ENCODE measurements at places on chromosomes 3 and 15.

DNA sequence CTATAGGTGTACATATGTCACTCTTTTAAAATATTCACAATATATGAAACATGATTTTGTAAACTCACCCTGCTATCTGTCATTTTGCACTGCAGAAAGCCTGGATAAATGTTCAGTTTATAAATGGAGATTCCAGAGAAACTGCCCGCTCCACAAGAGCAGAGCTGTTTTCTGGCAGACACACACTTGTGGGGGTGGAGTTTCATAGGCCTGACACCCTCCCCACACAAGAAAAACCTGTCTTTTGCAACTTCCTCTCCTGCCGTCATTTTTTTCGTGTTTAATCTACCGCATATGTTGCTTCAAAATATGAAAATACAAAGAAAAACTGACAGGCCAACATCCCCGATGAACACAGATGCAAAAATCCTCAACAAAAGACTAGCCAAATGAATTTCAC is 479.0 kb downstream of the GABRG3 start:
- peak; percentile 82 for ATAC-seq

DNA sequence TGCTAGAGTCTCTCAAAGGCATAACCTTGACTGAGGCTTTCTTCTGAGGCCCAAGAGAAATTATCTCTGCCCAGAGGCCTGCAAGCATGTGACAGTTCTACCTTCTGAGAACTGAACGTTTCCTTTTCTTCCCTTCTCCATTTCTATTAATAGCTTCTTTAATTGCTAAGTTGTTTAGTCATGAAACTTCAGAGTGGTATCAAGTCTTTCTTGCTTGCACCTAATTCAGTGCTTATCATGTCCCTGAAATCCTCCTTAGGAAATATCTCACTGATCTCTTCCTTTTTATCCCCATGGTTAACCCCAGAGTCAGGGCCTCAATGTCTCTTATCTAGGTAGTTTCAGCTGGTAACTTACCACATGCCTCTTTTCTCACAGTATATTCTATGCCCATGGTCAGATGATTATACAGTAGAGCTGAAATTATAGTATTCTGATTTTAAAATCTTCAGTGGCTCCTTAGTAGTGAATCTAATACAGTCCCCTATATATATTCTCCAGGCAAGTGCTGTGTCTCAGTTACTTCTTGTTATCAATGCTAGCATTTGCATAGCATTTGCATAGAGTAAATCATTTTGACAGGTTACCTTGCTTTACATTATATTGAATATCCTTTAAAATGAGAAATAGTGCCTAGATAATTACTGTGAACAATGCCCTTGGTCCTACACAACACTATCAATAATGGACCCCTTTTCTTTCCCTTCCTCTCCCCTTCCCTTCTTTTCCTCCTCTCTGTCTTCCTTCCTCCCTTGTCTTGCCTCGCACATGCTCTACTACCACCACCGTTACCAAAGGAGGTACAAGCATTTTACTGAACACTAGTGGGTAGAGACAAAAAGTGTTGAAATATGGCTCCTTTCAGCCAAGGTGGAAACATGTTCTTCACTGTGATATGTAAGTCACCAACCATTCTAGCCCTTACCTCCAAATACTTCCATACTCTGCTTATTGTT is 33.0 kb downstream of the KBTBD8 start:
- no peak for ATAC-seq

DNA sequence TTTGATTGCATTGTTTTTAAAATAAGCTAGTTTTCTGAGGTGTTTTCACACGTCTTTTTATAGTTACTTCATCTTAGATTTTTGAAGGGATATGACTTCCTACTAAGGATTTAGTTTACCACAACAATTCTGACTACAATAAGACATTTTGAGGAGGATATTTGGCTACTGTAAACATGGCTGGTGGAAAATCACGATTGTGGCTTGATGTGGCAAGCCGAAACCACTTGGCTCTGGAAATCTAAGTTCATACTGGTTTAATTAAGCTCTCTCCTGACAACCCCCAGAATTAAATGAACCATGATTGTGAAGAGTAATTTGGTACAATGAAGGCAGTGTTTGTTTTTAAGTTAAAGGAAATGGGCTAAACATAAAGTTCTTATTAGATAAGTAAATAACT is 30.8 kb downstream of the ST3GAL6 start:
- no peak for ATAC-seq

GRCh38 chr3:14508966-14509795 is 31.0 kb downstream of the GRIP2 start:
- ATAC-seq, result peak; percentile 63

- ATAC-seq, result no peak
Observed at GRCh38 chr3:55654123-55654760, 167.1 kb upstream of the WNT5A start.

GRCh38 chr3:193825617-193826016 is 232.6 kb downstream of the OPA1 start:
- no peak for ATAC-seq

GRCh38 chr3:73010158-73010557 is 13.5 kb downstream of the PPP4R2 start:
- ATAC-seq, result no peak

DNA sequence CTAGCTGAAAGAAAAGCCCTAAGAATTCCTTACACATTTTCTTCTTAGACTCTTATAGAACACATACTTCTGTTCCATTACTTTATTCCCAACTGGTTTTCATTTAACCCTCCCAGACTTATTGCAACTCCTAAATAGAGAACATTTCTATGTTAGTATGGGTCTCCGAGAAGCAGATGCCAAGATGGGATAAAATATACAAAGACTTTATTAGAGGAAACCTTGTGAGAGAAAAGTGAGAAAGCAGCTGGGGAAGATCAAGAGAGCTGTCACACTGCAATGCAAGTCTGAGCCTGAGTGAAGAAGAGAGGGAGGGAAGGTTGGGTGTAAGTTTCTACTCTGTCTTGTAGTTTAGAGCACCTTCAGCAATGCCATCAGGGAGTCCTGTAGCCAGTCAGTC is 979.3 kb downstream of the IGSF11 start:
- no peak for ATAC-seq

DNA sequence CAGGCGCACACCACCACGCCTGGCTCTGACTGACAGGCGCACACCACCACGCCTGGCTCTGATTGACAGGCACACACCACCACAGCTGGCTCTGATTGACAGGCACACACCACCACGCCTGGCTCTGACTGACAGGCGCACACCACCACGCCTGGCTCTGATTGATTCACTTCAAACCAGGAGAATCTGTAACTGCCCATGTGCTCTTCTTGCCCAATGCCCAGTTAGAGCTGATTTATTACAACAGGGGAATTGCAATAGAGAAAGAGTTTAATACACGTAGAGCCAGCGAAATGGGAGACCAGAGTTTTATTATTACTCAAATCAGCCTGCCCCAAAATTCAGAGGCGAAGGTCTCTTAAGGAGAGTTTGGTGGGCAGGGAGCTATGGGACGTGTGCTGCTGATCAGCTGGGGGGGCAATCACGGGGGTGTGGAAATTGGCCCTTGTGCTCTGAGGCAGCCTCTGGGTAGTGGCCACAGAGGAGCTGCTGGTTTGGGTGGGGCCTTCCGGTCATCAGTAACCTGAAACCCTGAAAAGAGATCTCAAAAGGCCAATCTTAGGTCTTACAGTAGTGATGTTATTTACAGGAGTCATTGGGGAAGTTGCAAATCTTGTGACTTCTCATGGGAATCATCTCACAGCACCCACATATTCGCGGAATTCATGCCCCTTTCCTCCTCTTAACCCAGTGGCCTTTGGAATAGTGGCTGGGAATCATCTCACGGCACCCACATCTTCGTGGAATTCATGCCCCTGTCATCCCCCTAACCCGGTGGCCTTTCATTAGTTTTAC is 63.8 kb upstream of the TFRC start:
- no peak for ATAC-seq

GRCh38 chr3:190032923-190033322 is 87.8 kb downstream of the P3H2 start:
- ATAC-seq, result no peak

DNA sequence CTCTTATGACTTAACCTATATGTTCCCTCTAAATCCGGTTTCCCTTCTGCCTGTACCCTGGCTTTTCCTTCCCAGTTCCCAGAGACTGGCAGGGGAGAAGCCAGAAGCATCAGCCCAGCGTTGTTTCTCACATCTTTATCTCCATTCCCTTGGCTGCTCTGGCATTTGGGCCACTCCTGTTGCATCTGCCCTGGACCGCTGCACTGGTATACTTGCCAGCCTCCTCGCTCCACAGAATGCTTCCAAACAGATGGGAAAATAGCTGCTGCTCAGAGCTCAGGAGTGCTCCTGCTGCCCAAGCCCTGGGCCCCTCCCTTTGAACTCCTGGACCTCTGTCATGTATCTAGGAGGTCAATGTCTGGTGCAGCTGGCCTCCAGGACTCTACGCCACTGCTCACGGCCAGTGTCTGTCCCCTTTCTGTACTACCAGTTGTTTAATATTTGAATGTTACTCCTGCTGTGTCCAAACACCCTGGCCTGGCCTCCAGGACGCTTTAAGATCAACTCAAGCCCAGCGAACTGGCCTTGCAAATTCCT is 6.8 kb downstream of the SPINT1 start:
- ATAC-seq, result no peak

- ATAC-seq, result no peak
Observed at GRCh38 chr3:139675327-139675726, 2.4 kb downstream of the NMNAT3 start.

GRCh38 chr15:39944726-39945125 is 10.8 kb downstream of the EIF2AK4 start:
- no peak for ATAC-seq

DNA sequence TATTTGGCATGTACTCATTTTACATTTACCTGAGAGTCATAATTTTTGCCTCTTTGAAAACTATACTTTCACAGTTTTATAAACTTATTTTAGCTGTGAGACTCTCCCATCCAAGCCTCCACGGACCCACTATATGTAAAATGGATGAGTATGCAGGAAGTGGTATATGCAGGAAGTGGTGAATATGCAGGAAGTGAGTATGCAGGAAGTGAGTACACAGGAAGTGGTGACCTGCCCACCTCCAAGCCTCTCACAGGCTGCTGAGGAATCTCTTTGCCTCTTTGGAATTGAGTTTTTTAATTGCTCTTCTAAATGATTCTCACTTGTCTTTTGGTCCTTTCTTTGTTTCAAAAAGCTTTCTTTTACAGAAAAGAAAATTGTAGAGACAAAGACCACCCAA is 85.2 kb downstream of the KBTBD8 start:
- ATAC-seq, result no peak

DNA sequence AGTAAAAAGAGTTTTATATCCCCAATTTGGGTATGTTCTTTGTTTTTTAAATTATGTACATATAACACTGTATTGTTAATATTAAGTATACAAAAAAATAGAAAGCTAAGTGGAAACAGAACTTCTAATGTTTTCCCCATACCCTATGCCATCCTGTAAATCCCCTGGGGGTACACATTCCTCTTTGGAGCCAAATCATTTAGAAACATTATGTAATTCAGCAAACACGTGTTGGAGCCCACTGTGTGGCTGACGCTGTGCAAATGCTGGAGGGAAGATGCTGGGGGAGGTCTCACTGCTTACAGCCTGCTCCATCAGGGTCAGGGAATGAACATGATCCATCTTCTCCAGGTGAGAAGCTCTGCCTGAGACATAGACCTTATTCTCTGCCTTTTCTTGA is 52.8 kb downstream of the CRTC3 start:
- ATAC-seq, result no peak

- no peak for ATAC-seq
Observed at GRCh38 chr3:138902171-138902570, 44.8 kb downstream of the FOXL2 start.

- ATAC-seq, result no peak
Observed at GRCh38 chr3:109025896-109026295, 72.2 kb upstream of the GUCA1C start.

DNA sequence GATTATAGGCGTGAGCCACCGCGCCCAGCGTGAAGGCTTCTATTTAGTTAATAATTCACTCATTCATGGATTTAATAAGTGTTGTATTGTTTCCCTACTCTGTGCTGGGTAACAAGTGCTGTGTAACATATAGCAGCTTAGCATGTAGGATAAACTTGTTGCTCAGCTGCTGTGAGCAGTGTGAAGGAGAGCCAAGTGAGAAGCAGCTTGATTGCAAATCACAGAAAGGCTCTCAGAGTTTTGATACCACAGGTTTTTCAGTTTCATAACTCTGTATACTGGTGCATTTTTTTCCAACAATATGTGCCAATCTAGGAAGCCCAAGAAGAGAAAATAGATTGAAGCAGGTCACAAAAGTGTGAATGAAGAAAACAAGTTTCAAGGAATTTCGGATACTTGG is 48.4 kb downstream of the AGTR1 start:
- ATAC-seq, result no peak

GRCh38 chr3:45613791-45614190 is 19.2 kb downstream of the LIMD1 start:
- ATAC-seq, result no peak

DNA sequence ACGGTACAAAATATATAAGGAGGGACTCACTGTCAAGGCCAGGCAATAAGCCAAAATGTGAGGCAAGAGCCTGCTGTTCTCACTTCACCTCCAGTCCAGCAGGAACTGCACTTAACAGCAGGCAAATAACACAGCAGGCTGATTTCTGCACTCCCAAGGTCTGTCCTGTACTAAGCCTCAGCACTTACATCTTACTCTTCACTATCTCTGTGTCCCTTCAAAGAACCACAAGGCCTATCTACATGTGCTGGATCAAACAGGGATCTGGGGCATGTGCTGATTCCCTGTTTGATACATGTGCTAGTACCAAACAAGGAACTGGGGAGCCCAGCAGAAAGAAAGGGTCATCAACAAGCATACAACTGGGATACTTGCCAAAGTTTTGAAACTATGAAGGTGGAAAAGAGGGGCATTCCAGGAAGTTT is 22.2 kb downstream of the UACA start:
- ATAC-seq, result peak; percentile 90

DNA sequence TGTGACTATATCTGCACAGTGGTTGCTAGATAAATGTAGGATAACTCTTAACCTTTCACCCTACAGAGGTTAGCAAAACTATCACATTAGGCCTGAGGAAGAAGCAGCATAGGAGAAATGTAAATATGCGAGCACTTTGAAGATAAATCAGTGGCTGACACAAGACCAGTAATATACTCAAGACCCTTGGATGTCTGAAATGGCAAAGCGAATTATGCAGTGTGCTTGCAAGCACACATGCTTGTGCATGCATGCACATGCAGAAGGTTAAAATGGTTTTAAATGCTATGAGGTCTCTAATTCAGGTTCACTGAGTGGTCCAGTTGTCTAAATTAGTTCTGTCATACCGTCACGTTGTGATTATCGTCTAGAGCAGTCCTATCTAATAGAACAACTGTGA is 13.6 kb upstream of the UTS2B start:
- ATAC-seq, result no peak

DNA sequence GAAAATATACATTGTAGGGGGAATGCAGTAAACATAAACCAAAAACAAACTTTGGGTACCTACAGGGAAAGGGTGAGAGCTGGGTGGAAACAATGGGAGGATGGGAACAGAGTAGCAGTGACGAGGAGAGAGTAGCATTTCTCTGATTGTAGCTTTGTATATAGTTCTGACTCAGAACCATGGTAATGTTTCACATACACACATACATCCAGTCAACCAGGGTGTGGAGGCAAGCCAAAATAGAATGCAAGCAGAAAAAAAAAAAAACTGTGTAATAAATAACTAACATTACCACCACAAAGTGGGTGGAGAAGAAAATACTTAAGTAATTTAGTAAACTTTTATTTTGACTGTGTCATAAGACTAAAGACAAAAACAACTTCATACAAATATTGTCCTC is 27.2 kb downstream of the BCL2A1 start:
- ATAC-seq, result no peak
